Stimulated activated CD8-positive, alpha-beta memory T cell treated with anti-CD3 and anti-CD28 coated beads, Interleukin-7, amount 100 ng/mL, for 1 hour (primary cell): ENCODE measurements at places on chromosomes 16 and 17.
A peak's percentile ranks its signal among the peaks of the same experiment; 100 is the strongest.

- DNase-seq = no peak
Measured at GRCh38 chr17:3528403-3528851, 29.2 kb downstream of the TRPV3 start.

- no peak for DNase-seq
Measured at GRCh38 chr17:978103-979093, 1.2 kb downstream of the NXN start.

DNA sequence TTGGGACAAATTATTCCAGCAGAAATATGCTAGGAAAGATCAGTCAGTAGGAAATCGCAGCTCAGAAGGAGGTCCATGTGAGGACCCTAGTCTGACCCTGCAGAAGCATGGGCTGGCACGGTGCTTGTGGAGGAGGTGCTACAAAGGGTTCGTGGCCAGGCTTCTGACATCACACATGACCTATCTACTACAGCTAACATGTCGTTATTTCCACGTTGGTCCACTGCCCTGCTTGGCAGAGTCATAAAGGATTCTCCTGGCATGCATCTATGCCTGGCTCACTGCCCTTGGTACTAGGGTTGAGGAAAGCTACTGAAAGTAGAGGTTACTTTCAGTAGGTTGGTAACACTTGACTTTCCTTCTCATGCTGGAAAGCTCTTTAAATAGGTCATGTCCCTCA is 118.1 kb upstream of the SHISA6 start:
- no peak for DNase-seq

DNA sequence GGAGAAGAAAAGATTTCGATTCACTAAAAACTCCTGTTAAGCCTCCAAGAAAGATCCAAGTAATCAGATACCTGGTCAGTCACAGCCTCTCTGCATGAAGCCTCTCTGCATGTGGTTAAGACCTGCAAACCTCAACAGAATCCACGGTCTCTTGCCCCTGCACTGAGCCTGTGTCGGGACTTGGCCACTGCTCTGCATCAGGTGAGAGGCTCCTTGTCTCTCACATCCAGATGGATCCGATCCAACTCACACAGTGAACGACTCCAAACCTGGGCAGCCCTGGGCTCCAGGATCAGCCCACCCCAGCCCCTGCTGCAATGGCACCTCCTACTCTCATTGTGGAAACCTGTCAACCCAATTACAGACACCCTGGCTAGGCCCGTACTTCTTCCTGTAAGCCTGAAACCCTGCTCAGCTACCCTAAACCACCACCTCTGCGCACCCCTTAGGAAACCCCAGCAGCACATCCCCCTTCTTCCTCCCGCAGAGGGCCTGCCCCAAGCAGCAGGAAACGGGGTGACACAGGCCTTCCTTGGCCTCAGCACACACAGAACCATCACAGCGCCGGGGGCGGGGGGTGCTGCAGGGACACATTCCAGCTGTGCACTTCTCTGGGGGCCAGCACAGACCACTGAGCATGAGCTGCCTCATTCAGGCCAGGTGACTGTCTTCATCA is 129.5 kb downstream of the ANKRD11 start:
- peak; percentile 47 for DNase-seq

DNA sequence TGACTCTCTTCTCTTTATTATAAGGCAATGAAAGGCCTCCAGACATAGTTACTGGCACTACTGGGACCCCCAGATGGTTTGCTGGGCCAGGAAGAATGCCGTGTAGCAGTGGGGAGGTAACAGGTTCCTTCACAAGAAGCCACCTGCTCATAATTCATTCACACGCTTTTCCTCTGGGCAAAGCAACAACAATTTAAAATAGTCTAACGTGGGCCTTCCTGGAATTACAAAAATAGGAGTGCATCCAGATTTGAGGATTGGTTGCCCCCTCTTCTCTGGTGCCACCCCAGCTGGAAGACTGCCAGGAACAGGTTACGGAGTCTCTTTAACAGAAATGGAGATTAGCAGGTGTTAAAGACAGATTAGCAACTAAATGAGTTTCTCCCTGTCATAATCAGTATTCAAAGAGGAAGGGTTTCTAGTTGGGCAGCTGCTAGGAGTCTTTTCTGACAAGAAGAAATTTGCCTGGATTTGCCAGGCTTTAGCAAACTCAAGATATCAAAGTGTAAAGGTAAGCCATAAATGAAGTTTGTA is 409.6 kb downstream of the NPIPA8 start:
- DNase-seq = no peak

GRCh38 chr17:1511756-1512321 is 4.6 kb downstream of the INPP5K start:
- DNase-seq = no peak

GRCh38 chr16:84027625-84028024 is 15.0 kb downstream of the SLC38A8 start:
- DNase-seq = no peak

GRCh38 chr16:73053364-73054124 is 5.6 kb upstream of the ZFHX3 start:
- DNase-seq = no peak

DNA sequence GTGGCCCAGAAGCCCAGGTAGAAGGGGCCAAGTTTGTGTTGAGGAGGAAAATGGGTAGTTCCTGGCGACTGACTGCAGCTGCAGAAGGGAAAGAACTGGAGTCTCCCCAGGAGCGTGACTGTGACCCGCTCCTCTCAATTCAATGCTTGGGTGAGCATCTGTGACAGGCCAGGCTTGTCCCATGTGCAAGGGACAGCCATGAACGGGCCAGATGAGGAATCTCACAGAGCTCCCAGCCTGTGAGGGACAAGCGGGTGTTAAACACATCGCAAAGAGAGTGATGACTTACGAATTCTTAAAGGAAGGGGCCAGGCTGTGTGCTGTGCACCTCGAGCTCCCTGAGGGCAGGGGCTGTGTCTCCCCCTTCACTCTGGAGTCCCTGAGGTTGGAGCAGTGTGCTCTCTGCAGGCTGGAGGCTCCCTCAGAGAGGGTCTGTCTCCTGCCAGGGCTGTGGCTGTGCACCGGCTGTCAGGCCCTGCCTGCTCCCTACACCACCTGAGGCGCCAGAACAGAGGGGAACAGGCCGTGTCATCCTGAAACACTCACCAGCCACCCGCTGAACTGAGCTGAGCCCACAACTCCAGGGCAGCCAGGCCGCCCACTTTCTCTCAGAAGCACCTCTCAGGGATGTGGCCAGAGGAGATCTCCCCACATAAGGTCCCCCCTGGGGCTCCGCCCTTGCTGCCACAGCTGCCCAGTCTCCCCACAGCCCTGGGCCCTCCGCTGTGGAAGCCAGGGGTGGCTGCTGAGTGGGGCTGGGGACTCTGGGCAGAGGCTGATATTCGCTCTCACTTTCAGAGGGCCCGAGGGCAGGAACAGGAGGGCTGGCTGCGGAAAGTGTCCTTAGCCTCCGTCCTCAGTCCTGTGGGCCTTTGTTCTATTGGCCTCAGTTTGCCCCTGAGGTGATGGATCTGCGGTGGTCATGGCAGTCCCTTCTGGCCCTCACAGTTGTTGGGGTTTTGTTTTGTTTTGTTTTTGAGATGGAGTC is 25.7 kb upstream of the NXPH3 start:
- no peak for DNase-seq

DNA sequence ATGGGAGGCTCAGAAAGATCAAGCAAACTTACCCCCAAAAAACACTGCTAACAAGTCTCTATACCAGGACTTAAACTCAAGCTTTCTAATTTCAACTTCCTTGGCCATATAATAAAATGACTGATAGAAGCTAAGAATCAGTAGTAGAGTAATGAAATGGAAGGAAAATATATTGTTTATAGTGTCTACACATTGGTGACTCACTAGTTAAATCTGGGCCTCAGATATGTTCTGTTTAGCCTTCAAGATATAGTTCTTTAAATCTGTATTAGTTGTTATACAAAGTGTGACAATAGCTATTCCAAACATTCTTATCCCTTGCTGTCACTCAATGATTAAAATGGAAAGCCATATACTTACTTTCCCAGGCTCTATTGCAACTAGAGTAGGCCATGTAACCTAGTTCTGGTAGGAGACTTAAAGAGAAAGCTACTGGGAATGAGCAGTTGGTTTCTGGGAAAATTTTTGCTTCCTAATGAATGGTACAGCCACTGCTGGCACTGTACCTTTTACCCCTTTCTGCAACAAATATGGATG is 18.3 kb downstream of the SSH2 start:
- DNase-seq = no peak

GRCh38 chr16:83908798-83909197 is 9.9 kb downstream of the MLYCD start:
- DNase-seq = no peak

GRCh38 chr16:87332150-87332549 is 15.0 kb upstream of the C16orf95 start:
- no peak for DNase-seq

GRCh38 chr16:70454222-70455034 is at the start of gene FCSK:
Gene FCSK (plus strand): TSS chr16:70454595. CDS start chr16:70463191, 8,596 bp downstream.
- peak; percentile 39 for DNase-seq

DNA sequence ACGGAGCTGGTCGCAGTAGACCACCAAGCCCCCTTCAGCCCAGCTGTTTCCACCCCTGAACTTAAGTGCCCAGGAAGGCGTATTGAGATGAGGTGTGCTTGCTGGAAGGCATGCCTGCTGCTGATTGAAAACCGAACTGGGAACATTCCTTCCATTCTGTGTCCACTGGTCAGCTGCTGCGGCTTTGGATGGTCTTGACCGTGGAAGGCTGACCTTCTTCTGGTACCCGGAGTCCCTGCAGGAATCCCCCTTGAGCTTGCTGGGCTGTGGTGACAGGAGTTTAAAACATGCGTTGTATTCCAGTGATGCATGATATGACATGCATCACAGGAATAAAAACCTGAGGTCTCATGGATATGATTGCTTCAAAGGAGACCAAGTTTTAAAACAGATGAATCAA is 31.4 kb downstream of the IL4R start:
- DNase-seq = no peak

GRCh38 chr17:82153745-82154375 is 55.8 kb upstream of the FASN start:
- peak; percentile 61 for DNase-seq

DNA sequence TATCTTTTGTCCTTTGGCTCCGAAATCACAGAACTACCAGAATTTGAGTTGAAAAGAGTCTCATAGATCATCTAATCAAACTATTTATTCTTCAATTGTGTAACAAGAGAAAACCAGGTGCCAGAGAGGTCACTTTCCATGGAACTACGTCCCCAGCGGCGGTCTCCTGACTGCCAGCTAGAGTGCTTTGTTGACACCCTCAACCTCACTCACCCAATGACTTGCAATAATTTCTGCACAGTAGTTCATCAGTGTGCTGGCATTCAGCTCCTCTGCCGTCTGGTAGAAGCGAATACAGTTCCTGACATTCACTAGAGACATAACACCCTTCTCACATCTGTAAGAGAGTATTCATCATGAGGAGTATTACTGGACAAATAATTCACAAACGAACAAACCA is 54.2 kb downstream of the ANKFY1 start:
- no peak for DNase-seq

GRCh38 chr17:2598166-2598565 is 4.7 kb downstream of the PAFAH1B1 start:
- DNase-seq = no peak

GRCh38 chr16:27346819-27347218 is 33.0 kb downstream of the IL4R start:
- no peak for DNase-seq

DNA sequence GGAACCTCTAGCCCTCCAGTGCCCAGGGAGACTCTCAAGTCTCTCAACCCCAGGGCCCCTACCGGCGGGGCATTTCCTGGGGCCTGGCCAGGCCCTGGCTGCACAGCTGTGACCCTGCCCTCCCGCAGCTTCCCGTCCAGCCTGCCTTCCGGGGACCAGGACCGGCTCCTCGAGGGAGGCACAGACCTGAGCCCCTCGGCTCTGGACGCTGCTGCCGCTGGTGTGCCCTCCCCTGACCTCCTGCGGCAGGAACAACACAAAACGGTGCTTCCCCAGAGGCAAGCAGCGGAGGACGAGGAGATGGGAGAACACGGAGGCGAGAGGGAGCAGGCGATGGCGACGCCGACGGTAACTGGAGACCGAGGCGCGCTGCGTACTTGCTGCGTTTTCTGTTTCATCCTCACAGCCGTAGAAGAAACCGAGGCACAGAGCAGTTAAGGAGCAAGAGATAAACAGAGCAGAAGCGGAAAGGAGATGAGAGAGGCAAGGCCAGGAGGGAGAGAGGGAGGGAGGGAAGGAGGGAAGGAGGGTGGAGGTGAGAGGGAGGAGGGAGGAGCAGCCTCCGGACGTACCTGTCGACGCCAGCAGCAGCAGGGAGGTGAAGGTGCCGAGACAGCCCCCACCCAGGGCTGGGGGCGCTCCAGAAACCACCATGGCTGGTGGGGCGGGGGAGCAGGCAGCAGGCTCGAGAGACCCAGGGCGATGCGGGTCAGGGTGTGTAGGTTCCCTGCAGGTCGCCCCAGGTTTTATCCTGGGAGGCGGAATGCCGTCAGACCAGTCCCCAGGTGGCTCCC is at the start of gene PRSS22:
Gene PRSS22 (minus strand): TSS at position 720 of the 794 bp plus-strand sequence. CDS start 66 bp downstream, at position 654.
- DNase-seq = no peak

- peak; percentile 34 for DNase-seq
Measured at GRCh38 chr16:90008708-90009145, 10.5 kb downstream of the DBNDD1 start.

GRCh38 chr17:79821331-79822095 is 17.7 kb downstream of the CBX4 start:
- DNase-seq = no peak

GRCh38 chr16:80462917-80463316 is 77.9 kb upstream of the DYNLRB2 start:
- DNase-seq = no peak

DNA sequence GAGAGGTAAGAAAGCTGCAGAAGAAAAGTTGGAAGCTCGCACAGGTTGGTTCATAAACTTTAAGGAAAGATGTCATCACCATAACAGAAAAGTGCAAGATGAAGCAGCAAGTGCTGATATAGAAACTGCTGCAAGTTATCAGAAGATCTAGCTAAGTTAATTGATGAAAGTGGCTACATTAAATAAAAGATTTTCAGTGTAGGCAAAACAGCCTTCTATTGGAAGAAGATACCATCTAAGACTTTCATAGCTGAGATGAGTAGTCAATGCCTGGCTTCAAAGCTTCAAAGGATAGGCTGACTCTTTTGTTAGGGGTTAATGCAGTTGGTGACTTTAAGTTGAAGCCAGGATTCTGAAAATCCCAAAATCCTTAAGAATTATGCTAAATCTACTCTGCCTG is 24.0 kb downstream of the CYLD start:
- DNase-seq = no peak

DNA sequence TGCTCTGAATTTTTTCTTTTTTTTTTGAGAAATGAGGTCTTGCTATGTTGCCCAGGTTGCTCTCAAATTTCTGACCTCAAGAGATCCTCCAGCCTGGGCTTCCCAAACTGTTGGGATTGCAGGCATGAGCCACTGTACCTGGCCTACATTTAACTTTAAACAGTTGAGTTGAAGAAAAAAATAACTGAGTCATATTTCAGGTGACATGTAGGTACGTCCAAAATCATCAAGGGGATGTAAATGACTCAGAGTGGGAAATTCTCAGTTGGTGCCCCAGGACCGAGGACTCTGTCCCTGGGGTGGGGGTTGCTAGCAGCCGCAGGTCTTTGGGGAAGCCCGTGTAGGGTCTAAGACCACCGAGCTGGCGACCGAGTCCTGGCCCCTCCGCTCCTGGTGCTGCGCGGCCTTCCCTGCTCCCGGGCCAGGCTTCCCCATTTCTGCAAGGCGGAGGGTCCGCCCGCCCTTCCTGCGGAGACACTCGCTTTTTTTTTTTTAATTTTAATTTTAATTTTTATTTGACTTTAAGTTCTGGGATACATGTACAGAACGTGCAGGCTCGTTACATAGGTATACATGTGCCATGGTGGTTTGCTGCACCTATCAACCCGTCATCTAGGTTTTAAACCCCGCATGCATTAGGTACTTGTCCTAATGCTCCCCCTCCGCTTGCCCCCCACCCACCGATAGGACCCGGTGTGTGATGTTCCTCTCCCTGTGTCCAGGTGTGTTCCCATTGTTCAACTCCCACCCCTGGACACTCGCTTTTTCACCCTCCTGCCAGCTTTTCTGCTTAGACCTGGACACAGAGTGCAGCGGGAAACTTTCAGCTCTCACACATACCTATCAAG is 12.7 kb upstream of the N4BP1 start:
- no peak for DNase-seq
